ENCODE measurements at places on chromosomes 13 and 19.

GRCh38 chr19:3452171-3452941 lies 28.0 kb downstream of the SMIM24 start:
- DNase-seq = no peak

GRCh38 chr13:111661776-111662175 lies 341.3 kb downstream of the TEX29 start:
- DNase-seq = no peak

DNA sequence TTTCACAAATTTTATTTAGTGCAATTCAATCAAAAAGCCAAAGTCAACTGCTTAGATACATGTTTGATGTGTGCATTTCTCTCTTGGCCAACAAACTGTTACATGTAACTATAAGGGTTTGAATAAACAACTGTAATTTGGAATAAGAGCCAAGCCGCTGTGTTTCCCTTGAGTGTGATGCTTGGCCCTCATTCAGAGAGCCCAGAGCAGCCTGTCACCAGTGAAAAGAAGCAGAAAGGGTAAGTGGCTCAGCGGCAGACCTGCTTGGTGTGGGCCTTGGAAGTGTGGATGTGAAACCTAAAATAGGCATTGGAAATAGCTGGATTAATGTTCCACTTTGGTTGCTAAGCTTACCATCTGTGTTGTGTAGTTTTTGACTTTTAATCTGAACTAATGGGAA lies 924.6 kb downstream of the OLFM4 start:
- no peak for DNase-seq

GRCh38 chr19:31348481-31349159 lies 616 bp downstream of the TSHZ3 start:
- no peak for DNase-seq

- DNase-seq = no peak
Observed at GRCh38 chr19:14089662-14090508, 666 bp downstream of the SAMD1 start.

DNA sequence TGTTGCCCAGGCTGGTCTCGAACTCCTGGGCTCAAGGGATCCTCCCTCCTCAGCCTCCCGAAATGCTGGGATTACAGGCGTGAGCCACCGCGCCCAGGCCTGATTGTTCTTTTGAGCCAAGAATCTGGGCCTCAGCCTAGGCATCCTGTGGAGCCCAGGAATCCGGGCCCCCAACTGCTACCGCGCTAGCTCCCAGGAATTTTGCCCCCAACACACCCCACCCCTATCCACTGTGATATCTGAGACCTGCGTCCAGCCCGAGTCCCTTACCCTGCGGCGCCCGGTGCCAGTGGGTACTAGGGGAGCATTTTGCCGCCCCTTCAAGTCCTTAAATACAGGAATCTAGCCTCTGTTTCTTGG lies 838 bp upstream of the MYADM start:
- no peak for DNase-seq

- no peak for DNase-seq
Observed at GRCh38 chr19:51480590-51480989, 2.3 kb downstream of the CEACAM18 start.

GRCh38 chr13:25702386-25702785 lies 330.6 kb downstream of the ATP8A2 start:
- DNase-seq = no peak

DNA sequence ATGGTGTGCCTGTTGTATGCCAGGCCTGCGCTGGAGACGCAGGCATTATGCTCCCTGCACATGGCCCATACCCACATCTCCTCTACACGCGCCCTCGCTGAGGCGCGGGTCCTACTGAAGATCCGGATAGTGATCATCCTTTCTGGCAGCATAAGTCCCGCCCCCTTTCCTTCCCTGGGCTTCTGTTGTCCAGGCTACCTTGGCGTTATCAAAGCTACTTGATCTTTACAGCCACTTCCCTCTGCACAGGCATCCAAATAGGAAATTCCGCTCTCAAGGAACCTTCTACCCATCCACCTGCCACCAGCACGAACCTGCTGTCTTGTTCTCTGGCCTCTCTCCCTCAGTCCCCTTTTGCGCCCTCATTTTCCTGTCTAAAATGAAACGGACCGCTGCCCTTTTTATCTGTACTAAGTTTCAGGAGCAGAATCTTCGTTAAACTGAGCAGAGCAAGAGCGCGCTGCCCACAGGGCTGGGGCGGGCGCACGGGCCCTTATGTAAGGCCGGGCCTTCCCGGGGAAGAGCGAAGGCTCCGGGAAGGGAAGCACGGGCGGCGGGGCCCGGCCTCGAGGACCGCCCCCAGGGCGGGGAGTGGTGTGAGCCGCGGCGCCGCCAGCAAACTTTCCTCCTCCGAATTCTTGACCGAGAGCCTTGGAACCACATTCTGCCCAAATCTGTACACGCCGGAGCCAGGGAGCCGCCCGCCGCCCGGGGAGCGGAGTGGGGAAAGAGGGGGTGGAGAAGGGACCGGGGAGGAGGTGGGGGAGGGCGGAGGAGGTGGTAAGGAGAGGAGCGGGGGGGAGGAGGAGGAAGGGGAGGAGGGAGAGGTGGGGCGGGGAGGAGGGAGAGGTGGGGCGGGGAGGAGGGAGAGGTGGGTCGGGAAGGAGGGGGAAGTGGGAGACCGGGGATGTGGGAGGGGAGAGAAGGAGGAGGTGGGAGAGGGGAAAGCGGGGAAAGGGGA lies 920 bp upstream of the UBE2L5 start:
- DNase-seq = no peak

GRCh38 chr13:58850161-58850560 lies 1218.6 kb downstream of the PCDH17 start:
- no peak for DNase-seq

GRCh38 chr13:87123987-87124784 lies 547.0 kb upstream of the SLITRK5 start:
- DNase-seq = no peak

DNA sequence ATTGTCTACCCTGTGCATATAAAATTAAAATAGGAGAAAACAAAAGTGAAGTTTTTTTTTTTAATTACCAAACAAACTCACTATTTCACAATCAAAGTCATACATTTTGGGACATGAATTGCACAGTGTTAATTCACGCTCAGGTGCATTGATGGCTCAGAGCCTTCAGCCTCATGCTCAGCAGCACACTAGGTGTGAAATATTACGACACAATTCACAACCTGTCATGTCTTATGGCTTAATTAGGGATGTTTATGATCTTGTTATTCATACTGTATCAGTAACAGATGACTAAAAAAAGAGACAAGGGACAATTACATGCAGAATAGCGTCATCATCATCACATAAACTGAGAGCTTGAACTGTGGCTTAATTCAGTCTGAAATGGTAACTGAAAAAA lies 2005.5 kb upstream of the PCDH20 start:
- DNase-seq = no peak

GRCh38 chr13:64845110-64845509 lies 2385.0 kb downstream of the PCDH9 start:
- DNase-seq = no peak

DNA sequence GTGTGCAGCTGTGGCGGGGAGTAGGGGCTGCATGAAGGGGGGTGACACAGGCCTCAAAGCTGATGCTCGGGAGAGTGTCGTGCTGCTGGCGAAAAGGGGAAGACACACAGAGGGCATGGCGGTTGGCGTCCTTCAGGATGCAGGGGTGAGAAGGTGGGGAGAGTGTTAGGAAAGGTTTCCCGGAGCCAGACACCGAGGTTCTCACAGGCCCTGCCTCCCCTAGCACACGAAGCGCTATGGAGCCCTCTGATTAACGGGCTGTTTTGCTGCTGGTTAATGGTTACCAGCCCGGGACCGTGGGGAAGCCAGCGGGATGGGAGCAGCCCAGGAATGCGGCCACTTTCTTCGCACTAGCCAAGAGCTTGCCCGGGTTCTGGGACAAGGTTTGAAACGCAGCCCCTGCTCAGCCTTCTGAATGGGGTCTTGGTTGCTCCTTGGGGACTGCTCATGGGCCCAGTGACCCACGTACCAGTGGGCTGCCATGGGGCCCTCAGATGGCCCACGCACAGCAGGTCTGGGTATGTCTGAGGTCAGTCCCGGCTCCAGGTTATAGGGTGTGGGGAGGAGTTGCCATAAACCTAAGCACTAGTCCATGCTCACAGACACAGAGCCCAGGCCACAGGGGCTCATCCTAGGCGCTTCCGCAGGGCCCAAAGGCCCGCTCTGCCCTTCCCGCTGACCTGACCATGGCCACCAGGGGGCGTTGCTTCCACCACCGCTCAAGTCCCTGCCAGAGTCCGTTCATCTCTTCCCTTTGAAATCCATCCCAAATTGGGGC lies 31.3 kb upstream of the ISYNA1 start:
- DNase-seq = no peak

GRCh38 chr19:51503896-51504295 lies 2.3 kb upstream of the SIGLEC12 start:
- no peak for DNase-seq

DNA sequence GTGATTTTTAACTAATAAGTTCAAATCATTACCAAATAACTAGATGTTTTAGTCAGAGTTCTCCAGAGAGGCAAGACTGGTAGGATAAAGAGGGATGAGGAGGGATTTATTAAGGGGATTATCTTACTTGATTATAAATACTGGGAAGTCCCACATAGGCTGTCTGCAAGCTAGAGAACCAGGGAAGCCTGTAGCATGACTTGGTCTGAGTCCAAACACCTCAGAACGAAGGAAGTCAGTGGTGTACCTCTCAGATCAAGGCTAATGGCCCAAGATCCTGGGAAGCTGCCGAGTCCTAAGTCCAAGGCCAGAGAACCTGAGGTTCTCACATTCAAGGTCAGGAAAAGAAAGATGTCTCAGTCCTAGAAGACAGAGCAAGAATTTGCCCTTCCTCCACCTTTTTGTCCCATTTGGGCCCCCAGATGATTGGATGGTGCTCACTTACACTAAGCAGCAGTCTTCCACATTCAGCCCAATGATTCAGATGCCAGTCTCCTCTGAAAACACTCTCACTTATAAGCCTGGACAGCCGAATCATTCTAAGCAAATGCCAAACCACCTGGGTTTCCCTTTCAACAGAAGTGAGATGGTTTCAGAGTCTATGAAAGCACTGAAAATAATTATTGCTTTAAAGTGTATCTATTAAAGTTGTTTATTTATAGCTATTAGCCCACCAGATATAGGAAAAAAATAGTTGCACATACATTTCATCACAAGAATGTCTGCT lies 1599.2 kb downstream of the OLFM4 start:
- DNase-seq = no peak

DNA sequence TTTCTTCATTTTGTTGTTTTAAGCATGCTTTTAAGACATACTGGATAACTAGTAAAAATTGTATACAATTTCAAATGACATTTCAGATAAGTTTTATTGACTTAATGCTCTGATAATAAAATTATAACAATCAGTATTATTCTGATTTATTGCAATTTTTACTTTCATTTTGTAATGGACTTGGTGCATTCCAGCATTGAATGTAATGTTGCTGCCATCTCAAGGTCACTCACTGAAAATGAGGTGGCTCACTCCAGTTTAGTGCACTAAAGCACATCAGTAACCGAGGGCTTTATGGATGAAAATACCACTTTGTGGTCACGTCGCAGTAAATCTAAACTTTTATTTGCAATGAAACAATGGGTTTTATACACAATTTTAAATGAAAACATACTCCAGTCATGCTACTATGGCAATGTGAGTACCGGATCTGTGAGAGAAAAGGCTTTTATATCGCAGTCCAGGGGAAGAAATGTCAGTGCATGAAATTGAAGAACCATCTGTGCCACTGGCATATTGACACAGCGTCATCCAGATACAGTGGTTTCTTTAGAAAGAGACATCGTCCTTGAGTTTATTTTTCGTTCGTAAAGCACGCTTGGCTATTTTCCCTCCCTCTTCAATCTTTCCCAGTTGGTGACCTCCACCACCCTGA lies 20.7 kb upstream of the ZNF507 start:
- DNase-seq = no peak

DNA sequence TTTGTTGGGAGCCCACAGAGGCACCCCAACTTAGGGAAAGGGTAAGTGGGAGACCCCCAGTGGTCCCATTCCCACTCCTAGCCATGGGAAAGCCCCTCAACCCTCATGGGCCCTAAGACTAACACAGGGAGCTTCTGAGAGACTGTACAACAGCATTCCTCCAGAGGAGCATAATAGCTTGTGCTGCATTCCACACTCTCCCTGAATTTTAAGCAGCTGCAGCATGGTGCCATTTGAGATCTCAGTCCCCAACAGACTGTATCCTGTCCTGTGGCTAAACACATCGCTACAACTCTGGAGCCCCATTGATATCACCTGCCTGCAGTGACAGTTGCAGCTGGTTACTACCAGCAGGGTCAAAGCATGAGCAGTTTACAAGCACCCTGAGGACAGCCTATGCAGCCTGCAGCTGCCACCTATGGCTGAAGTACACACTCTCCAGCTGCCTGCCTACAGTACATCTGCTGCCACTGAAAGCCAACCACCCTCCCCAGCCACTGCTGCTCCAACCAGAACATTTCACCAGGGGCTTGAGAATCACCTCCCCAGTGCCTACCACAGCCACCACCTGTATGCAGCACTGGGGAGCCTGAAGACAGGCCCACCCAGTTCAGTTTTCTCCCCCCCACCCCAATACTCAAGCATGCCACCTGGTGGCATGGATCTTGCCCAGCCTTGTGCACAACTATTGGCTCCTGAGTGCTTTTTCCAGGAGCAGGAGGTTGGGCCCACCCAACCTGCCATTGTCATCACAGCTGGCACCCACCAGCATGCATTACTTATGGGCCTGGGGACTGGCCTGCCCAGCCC lies 557.3 kb downstream of the GPC5 start:
- no peak for DNase-seq

- DNase-seq = no peak
Observed at GRCh38 chr19:3814648-3815047, 28.5 kb upstream of the MATK start.

All from NCI-H2081 treated with DMSO at 0.1 percent for 48 hours (cell line).